Stomach (tissue), 19 donors: ENCODE measurements at places on chromosomes 4 and X.

DNA sequence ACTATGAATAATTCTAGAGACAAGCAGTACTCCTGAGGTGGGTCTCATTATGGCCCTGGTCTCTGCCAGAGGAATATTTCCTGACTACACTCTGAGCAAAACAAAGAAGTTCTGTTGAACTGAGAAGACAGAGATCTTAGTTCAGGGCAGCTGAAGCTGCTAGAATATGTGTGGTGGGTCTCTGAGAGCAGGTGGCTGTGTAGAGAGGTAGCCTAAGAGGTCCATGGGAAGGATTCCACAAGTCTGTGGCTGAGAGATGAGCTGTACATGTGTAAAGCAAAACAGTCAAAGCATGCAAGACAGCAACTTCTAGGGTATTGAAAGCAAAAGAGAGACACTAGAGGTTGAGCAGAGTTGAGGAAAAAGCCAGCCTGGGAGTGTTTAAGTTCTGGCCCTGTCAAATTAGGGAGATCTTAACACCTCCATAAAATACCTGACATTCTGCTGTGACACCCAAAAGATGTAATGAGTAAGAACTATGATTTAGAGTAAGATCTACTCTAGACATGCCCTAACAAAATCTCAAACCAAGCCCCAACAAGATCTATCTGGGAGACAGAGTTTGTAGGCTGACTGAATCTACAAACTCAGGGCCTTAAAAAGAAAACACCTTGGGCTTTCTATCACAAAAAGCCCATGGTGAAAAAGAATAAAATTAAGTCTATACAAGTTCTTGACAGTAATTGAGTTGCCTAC lies 274.4 kb downstream of the BANK1 start:
- DNase-seq: no peak

DNA sequence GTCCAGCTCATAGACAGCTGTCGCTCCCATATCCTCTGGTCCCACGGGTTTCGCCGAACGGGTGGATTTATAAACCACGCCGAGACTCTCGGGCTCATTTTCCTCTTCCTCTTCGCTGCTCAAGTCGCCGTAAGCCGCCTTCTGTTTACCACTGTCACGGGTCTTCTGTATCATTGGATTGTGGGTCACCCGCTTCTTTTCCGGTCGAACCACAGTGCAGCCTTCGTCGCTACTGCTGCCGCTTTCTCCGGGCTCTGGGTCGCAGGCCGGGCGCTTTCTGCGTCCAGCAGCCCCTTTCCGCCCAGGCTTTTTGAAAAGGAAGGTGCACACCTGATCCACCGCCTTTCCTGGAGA lies 311 bp downstream of the RNF113A start:
- no peak for DNase-seq

DNA sequence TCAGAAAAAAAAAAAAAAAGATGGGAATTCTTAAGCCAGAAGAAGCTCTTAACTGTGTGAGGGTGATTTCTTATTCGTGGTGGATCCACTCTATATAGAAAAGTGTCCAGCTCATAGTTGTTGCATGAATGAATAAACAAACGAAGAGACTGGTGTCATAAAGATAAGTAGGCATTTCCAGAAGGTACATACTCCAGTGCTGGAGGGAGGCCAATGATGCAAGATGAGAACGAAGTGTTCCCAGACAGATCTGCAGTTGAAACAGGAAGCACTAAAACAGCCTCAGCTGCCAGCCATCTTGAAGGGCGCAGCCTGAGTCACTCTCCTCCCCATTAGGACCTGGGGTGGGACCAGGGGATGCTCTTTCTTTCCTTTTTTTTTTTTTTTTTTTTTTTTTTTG lies 47.4 kb upstream of the HOPX start:
- DNase-seq: peak; percentile 60

- DNase-seq: no peak
Observed at GRCh38 chr4:82017680-82018079, 356.1 kb downstream of the HNRNPD start.

DNA sequence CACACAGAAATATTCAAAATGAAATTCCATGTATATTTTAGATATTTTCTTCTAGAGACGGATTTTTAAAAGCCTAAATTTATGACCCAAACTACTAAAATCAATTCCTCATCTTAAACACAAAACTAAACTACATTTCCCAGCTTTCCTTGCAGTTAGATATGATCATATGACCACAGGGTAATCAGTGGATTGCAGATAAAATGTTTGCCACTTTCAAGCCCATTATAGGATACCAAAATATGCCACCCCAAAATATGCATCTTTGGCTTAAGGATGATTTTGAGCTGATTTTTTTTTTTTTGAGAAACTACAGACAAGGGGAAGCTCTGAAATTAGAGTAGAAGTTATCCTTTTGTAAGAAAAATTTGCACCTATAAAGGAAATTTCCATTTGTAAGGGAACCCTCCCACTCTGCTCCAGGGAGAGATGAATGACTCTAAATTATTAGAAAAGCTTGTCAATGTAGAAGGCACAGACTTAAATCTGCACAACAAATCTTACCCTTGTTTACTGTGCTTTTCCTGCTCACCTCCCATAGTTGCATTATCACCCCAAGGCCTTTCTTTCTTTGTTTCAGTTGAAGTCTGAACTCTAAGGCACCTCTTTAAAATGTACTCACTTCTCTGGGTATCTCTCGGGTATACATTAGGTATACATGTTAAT lies 503.0 kb downstream of the PDHA2 start:
- DNase-seq: no peak

- DNase-seq: no peak
Observed at GRCh38 chrX:1387141-1387776, 4.7 kb downstream of the SLC25A6 start.

DNA sequence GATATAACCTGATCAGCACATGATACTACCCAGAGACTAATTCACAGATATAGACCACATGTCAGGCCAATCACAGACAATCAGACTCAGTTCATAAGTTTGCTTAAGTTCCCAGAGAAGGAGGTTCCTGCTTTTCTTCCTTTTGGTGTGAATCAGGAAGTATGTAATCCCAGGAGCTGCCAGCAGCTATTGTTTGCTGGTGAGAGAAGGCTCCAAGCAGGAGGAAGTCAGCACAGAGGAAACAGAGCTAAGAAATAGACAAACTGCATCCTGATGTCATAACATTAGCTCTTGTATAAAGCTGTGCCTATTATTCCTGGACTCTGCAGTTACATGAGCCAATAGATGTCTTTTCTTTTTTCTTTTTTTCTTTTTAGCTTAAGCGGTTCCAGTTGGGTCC lies 50.9 kb downstream of the UCHL1 start:
- DNase-seq: no peak

GRCh38 chrX:40094041-40094899 lies 3.5 kb downstream of the BCOR start:
- no peak for DNase-seq

DNA sequence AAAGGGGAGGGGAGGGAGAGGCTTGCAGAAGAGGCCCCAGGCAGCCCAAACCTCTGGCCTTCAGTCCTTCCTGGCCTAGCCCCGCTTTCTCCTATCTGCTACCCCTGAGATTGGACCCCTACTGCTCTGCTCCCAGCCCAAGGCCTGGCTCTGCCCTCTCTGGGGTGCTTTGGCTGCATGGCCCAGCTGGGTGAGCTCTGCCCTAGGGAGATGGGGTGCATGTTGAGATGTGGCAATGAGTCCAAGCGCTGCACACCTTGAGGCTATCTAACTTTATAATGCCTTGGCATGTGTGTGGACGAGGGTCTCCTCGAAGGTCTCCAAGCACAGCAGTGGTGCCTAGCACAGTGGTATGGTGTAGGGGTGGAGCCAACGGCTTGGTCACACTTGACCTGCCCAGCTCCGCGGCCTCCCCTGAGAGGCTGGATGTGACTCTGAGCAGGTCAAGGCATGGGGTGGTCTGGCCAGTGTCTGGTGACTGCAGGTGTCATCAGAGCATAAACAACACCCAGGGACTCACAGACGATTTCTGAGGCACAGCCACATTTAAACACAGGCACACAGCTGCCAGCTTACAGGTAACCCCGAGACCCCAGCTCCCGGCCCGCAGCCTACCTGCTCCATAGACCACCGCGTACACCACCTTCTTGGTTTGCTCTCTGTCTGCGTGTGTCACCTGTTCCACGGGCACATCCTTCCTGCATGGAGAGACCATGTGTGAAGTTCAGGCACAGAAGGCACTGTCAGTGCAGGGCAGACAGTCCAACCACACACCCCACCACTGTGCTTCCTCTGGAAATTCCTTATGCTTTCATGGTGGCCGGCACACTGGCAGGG lies 36.3 kb downstream of the NAT8L start:
- DNase-seq: no peak

DNA sequence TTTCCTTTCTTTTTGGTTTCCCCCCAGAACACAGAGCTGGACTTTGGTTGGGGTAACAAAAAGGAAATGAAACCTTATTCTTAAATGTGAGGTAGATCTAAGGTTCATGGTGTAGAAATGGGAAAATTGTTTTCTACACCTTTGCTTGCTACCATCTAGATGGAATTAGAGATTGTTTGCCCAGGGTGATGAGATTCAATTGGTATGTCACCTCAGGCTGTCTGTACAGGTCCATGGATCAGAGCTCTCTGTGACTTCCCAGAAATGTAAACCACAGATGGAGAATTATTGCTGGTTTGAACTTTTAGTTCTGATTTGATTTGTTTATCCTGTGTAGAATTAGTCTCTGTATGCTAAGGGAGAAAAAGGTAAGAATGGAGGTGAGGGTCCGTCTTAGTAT lies 146.7 kb downstream of the PCDH7 start:
- DNase-seq: no peak

DNA sequence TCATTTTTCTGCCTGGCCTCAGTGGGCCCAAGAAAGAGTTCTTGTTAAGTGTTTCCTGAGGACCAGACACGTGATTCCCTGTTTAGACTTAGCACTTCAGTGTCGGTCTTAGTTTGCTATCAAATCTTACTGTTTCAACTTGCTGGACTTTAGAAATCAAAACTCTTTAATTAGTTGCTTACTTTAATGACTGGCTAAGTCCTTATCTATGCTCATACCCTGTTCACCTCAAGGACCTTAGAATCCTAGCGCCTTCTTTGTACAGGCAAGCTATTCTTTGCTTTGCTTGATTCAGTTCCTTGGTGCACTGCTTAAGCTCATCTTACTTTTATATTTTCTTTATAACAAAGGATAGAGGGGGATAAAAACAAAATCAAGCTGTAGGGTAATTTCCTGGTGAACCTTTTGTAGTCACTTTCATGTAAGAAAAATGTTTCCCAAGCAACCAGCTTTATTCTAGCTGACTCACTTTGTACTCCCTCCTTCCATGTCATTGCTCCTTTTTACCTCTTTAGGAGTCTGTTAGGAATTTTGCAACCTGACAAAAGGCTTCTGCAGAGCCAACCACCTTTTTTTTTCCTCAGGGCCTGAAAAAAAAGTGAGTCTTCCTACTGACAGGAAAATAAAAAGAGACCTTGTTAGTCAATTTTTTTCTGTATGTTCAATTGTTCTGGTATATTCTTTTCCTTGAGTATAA lies 14.7 kb downstream of the WDR44 start:
- no peak for DNase-seq

- DNase-seq: no peak
Observed at GRCh38 chr4:101349801-101350064, 2.4 kb upstream of the PPP3CA start.

DNA sequence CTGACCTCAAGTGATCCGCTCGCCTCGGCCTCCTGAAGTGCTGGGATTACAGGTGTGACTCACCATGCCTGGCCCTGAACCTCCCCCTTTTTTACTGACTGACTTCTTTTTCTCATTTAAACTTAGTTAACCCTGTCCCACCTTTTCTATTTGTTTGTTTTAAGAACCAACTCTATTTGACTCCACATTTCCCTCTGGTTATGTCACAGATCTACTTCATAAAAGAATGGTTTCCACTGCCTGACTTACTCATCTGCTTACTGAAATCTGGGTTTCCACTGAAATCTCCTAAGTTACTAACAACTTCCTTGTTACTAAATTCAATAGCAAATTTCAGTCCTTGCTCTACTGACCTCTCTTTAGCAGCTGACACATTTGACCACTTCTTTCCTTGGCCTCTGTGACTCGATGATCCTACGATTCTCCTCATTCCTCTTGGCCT lies 28.0 kb upstream of the NSUN7 start:
- no peak for DNase-seq

GRCh38 chr4:60400593-60400992 lies 799.5 kb upstream of the ADGRL3 start:
- no peak for DNase-seq

DNA sequence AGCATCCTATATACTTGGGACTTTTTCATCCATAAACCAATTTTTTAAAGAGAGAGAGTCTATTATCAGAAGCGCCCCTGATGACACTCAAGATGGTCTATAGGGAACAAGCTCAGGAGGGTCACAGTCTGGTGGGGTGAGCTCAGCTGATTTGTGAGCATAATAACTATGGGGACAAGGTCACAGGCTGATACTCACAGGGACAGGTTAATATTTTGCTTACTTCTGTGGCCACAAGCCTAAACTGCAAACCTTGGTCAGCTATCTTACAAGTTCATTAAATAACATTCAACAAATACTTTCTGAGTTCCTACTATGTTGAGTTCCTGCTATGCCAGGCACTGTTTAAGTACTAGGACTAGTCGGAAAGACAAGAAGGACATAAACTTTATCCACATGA lies 10.2 kb upstream of the CCDC149 start:
- DNase-seq: no peak

DNA sequence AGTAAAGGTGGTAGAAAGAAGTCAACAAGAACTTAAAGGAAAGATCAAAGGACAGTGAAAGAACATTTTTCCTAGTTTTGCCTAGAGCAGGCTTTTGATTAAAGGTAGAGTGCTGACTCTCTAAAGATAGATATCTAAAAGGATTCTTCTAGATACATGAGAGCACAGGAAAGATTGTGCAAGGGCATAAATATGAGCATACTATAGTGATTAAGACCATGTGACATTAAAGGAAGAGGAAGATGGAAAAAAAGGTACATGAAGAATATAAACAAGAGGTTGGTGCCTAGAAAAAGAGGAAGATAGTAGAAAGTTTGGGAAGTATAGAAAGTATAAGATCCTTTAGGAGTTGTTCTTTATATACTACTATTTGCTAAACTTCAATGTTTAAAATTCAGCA lies 26.1 kb upstream of the TET2 start:
- DNase-seq: no peak

GRCh38 chr4:168521721-168522120 lies 24.9 kb downstream of the PALLD start:
- no peak for DNase-seq

DNA sequence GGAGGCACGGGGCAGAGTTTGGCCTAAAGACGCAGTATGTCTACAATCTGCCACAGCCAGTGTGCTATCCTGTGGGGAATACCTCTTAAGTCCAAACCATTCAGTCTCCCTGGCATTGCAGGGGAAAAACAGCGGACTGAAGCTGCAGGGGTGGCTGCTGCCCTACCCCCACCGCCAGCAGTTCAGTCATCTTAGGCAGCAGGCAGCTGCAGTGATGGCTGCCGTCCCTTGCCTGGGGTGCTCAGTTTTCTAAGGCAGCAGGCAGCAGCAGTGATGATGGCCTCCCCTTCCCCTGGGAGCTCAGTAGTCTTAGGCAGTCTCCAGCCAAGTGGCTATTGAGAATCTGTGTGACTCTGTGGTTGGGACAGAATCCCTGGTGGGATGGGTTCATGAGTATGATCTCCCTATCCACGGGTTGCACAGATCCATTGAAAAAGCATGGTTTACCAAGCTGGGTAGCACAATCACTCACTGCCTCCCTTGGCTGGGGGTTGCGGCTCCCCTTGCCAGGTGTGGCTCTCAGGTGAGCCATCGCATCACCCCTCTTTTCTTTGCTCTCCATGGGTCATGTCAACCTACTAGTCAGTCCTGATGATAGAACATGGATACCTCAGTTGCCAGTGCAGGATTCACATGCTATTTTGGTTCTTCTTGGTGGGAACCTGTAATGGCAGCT lies 48.9 kb upstream of the GRID2 start:
- DNase-seq: no peak

- peak; percentile 34 for DNase-seq
Observed at GRCh38 chrX:63686878-63687714, 97.9 kb downstream of the ARHGEF9 start.
